ENCODE measurements at places on chromosomes 5 and 9.

- no peak for DNase-seq
Measured at GRCh38 chr9:118303216-118303615, 599.0 kb downstream of the TLR4 start.

GRCh38 chr5:148957591-148958202 lies 105.2 kb downstream of the SH3TC2 start:
- DNase-seq: peak; percentile 34

GRCh38 chr5:144369006-144369405 lies 198.3 kb downstream of the KCTD16 start:
- no peak for DNase-seq

- no peak for DNase-seq
Measured at GRCh38 chr9:85876628-85877027, 64.3 kb upstream of the NAA35 start.

- no peak for DNase-seq
Measured at GRCh38 chr5:75522542-75522941, 10.9 kb downstream of the POLK start.

- DNase-seq: peak; percentile 14
Measured at GRCh38 chr9:2461892-2462291, 159.7 kb upstream of the VLDLR start.

DNA sequence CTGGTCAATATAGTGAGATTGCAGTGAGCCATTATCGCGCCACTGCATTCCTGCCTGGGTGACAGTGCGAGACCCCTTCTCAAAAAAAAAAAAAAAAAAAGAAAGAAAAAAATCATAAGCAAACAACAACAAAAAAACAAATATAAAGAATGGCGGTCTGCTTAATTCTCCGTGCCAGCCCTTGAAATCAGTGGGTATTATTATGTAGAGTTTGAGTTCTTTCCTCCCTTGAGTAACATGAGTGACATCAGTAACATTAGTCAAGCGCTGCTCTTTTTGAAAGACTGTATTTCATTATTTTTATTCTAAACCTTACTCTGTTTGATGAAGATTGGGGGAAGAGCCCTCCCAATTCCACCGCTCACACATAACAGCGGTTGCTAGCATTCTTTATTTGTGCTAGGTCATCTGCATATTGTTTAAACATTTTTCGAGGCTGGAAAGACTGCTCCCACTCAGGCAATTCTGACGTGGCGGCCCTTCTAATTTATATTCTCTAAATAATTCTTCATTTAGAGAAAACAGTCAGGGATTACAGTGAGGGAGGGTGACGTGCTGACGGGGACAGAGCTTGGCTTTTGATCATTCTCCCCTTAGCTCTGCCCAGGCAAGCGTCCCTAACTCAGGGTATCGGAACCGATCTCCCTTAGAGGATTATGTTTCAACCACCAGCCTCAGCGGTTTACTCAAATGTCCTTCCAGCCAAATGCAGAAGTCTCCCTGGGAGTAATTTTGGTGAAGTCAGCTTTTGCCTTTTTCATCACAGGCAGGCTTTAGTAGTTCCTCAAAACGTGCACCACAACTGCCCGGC lies 860 bp upstream of the MARCHF6 start:
- no peak for DNase-seq

- DNase-seq: no peak
Measured at GRCh38 chr9:34079181-34079580, 30.5 kb upstream of the UBAP2 start.

DNA sequence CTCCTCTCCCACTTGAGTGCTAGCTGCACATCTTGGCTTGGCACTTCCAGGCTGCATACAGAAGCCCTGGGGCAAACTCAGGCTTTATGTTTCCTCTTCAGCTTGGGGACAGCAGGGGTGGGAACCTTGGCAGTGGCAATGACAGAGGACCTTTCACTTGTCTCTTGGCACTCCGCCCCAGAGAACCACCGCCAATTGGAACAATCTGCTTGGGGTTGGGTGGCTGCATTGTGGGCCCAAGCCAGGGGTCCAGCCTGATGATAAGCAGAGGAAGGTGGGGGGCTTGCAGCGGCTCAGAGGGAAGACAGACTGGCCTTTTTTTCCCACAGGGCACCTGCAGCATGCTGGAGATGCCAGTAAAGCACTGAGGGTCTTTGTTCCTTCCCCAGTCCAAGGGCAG lies 179.0 kb upstream of the NMUR2 start:
- no peak for DNase-seq

DNA sequence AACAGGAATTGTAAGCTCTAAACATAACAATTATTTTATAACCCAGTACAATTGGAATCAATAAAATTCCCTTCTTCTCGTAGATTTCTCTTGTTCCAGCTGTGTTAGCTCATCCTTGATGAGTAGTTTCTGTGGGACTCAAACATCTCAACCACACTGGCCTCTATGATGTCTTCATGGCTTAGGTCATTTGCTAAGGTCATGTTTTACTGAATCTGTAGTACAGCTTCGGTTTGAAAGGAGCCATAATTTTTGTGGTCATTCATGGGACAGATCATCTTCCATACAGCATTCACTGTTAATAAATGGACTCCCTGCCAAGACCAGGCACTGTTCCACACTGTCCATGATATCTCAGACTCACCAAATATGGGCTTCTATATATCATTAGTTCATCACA lies 369.0 kb upstream of the RFX3 start:
- peak; percentile 39 for DNase-seq

- no peak for DNase-seq
Measured at GRCh38 chr5:125549322-125549911, 803.0 kb upstream of the ZNF608 start.

DNA sequence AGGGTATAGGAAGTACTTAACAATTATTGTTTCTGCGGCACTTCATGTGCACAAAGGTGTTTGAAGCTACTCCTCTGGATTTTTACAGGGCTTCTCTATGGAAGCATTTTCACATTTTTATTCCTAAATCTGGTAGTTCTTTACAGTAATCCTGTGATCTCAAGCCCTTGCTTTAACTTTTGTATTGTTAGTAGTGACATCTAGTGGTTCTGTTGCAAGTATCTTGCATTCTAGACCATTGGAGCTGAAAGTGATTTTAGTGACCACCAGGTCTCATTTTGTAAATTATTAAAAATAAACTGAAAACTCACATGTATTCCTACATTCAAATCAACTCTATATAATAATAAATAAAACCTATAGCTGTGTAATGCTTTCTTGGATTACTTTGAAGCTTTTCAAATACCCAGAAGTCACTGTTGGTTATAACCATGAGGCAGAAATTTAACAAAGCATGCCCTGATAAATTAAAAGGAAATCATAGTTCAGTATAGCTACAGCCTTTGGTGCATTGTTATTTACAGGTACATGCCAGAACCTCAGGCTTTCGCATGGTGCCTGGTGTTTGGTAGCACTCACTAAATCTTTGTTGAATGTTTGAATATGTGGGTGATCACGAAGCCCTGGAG lies 18.9 kb downstream of the RPS23 start:
- peak; percentile 45 for DNase-seq

- DNase-seq: no peak
Measured at GRCh38 chr5:61591859-61592258, 259.8 kb downstream of the ZSWIM6 start.

- DNase-seq: no peak
Measured at GRCh38 chr5:106766916-106767315, 903.8 kb downstream of the EFNA5 start.

DNA sequence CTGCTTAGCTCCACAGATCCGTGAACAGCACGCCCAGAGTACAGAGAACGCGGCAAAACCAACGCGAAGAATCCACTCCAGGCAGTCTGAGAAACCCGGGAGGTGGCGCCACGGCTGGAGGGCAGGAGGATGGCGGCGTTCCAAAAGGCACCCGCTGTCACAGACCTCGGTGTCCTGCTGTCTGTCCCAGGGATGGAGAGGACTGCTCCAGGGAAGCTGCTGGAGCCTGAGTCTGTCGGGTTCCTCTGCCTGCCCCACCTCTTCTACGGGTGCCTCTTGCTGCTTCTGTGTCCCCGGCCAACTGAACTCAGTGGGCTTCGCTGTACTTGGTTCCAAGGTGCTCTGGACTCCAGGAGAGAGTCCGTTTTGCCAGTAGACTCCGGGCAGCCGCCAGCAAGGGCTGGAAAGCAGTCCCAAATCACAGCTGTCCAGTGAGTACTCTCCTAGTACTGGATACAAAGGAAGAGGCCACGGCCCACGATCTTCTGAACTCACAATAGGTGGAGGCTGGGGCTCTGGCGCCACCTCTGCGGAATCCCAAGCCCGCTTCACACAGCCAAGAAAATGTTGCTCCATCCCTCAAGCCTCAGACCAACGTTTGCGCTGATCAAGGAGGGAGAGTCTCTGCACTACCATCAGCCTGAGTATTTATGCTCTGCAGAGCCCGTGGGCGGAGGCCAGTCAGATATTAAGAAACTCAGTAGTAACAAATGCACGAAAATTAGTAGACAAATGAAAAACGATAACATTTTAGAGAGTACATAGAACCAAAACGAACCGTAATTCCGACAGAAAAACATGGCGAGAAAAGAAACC lies 440 bp downstream of the ANXA2R start:
- peak; percentile 24 for DNase-seq

GRCh38 chr9:32672469-32672868 lies 37.0 kb upstream of the TAF1L start:
- DNase-seq: peak; percentile 41

GRCh38 chr9:131264231-131264630 lies 12.1 kb downstream of the FAM78A start:
- DNase-seq: no peak

DNA sequence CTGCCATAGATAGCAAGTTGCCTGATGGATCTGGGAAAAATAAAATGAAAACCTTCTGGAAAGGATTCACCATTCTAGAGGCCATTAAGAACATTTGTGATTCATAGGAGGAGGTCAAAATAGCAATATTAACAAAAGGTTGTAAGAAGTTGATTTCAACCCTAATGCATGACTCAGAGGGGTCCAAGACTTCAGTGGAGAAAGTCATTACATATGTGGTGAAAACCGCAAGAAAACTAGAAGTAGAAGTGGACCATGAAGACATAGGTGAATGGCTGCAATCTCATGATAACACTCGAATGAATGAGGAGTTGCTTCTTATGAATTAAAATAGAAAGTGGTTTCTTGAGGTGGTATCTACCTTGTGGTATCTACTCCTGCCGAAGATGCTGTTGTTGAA lies 86.6 kb downstream of the GABRA1 start:
- no peak for DNase-seq

- DNase-seq: peak; percentile 91
Measured at GRCh38 chr5:112958093-112959088, 18.2 kb upstream of the DCP2 start.

DNA sequence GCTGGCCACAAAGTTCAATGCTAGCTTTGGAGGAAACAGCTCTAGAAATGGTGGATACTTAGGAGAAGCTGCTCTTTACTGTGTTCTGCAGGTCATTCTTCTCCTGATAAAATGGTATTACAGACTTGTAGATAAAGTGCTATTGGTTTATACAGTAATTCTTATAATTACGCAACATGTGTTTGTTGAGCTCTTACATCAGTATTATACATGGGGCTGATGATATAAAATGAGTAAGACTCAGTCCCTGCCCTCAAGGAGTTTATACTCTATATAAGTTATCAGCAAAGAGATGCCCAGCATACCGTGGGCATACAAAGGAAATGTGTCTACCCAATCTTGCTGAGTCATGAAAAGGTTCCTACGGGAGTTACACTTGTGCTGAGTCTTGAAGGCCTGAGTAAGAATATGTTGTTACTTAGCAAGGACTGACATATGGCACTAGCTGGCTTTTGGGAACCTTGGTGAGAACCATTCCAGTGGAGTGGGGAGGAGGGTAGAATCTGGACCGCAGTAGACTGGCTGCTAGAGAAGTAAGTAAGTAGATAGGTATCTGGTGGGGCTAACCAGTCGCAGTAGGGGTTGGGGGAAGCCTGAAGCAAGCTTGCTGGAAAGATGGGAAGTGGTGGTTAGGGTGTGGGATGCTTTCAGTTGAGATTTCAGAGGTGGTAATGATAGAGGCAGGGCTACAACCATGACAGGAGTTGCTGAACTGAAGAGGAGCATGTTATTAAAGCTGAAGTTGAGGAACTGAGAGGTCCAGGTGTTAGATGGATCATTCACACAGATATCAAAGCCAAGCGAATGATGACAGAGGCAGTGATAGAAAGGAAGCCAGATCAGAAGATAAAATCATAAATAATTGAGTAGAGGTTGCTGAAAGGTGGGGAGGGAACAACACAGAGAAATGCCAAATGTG lies 11.1 kb upstream of the TTC23L start:
- DNase-seq: no peak

GRCh38 chr5:171678646-171679045 lies 107.0 kb upstream of the SMIM23 start:
- no peak for DNase-seq

- no peak for DNase-seq
Measured at GRCh38 chr5:177320879-177321278, 9.2 kb upstream of the MXD3 start.

DNA sequence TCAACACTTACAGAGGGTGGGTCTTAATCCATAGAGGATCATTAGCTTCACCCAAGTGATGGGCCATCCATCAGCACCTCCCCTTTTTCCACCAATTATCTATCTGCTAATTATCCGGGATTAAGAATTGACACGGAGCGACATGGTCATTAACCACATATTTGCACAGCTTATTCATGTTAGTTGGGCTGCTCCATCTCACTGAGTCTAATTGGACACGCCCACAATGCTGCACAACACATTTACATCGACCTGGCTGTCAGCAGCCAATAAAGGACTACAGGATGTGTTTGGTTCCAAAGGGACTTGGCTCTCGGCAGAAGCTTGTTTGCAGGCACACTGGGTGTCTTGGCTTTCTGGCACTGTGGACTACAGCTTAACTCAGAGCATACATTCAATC lies 21.6 kb downstream of the FOXE1 start:
- no peak for DNase-seq

DNA sequence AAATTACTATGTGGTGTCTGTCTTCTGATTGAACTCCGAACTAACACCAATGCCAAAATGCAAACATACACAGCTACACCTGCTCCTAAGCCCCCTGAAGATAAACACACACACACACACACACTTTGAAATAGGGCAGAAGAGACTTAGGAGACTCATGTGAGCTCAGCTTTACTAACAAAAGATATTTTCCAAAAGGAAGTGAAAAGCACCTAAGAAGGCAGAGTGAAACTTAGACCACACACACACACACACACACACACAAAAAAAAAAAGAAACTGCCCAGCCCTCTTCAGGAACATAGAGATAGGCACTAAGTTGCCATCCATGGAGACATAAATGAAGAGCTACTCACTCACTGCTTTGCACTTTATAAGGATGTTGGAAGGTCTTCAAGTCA lies 45.2 kb upstream of the APC start:
- DNase-seq: no peak

DNA sequence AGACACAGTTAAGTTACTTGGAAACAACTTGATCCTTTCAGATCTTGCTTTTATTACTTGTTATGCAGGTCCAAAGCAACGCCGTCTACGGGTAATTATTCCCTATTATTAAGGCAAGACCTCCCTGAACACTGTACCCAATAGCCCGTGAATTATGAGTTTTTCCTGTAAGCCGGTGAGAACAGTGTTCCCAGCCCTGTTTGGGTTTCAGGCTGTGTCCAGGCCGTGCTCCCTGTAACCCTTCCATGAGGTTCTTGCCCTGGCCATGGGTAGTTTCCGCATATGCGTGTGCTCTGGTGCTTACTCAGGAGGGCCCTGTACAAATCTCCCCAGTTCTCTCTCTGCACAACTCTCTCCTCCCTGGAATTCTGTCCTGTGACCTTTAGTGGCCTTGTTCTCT lies 65.6 kb upstream of the CNOT6 start:
- no peak for DNase-seq
